ENCODE measurements at places on chromosomes 4 and X.

DNA sequence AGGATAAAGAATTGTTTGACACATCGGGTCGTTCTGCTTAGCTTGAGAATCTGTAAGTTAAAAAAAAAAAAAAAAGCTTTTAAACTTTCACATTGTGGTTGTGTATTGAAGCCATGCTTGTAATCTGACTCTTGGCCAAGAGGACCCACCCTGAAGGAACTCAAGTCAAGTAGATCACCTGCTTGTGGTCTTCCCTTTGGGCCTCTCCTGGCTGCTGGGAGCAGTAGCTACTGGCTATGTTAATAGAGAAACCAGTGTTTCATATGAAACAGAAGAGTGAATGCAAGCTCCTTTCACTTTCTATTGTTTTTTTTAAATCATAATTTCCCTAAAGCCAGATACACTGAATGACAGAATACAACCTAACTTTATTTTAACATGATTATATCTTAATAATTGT, 402.4 kb upstream of the NDST4 start:
- no peak for DNase-seq

GRCh38 chrX:11381464-11381863, 88.3 kb downstream of the AMELX start:
- DNase-seq, result no peak

DNA sequence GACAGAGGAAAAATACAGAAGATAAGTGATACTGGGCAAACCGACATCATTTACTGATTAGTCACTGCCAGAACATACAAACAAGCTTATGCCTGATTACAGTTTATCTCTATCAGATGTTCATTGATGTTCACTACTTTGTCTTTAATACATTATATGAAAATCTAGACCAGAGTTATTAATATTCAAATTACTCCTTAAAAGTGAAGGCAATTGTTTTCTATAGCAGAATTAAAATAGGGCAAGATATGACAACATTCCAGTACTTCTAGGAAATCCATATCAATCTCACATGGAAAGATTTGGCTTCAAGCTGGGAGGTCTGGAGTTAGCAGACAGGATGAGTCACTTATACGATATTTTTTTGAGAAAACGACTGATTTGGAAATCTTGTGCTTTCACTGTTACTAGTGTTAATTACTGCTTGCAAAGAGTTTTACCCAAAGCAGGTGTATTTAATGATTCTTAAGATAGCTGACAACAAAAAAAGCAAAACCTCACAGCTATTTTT, 31.8 kb downstream of the HPGD start:
- DNase-seq, result no peak

DNA sequence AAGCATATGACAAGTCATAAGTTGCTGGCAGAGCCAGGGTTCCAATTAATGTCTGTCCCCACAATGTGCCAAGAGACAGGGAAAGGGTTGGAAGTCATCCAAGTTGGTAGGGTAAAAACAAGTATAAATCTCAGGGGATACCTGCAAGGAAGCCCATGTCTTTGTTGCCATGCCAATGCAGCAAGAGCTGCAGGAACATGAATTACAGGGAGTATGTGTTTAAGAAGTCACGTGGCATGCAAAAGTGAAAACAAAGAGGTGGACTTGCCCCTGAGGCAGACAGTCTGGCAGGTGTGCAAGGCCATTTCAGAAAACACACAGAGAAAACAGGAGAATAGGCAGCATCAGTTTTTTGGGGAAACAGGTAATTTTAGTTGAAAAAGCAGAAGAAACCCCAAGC, 29.4 kb downstream of the C4orf51 start:
- DNase-seq, result no peak

DNA sequence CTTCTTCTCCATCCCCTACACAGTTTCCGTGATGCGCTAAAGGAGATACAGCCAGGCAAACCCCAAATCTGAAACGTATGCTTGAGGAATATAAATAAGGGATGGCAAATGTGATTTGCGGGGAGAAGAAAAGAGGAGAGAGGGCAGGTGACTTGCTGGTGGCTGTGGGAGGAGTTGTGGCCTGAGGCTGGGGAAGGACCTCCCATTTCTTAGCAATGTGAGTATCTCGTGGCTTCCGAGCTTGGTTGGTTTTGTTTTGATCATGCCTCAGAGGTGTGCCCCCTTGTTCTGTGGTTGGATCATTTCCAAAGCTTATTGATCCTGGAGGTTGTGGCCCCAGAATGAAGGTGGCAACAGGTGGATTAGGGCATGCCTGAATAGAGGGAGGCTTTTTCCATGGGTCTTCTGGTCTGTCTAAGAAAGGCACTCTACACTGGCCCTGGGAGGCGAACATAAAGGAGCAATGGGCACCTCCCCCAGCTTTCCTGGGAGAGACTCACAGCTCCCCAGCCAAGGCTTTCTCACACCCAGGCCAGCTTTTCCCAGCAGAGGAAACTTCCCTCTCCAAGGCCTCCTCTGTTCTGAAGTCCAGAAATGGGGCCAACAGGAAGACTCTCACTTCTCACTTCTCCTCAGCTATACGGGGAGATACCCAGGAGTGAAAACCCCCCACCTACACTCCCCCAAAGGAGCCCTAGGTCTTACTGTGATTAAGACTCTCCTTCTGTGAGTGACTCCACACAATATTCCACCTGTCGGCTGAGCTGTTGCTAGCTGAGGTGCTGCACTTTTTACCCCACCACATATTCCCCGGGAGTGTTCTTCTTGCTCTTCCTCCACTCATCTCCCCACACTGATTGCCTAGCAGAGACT, 40.0 kb downstream of the C4orf51 start:
- DNase-seq, result no peak

DNA sequence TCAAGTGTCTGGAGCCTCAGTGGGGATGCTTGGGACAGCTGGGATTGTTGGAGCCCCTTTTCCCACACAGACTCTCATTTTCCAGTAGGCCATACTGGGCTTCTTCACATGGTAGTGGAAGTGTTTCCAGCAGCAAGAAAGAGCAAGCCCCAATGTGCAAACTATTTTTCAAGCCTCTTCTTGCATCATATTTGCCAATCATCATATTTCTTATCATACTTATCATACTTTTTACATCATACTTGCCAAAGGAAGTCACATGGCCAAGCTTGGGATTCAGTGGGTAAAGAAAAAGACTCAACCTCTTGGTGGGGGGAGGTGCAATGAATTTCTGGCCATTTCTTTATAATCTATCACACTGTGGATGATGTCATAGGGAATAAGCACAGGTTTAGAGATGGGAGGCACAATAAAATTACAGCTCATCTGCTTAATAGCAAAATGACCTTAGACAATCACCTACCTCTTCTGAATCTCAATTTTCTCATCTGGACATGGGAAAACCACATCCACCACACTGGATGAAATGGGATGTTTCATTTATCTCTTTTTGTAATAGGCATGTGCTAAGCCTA, 174.2 kb downstream of the MID1IP1 start:
- DNase-seq, result no peak

GRCh38 chr4:176188654-176189053, 6.7 kb downstream of the SPATA4 start:
- no peak for DNase-seq

DNA sequence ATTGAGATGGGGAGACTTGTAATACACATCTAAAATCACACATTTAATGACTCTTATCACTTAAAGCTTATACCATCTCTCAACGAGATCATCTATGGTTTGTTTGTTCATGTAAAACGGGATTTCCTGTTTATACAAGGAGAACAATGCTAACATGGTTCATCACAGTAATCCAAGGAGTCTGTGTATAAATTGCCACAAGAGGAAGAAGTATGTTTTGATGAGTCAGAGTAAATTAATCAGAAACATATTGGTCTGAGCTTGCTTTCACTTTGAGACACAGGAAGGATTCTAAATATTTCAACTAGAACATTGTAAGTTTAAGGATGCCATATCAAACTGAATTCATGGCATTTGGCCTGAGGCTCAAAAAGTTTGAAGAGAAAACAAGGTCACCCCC, 594.1 kb downstream of the GLUD2 start:
- DNase-seq, result no peak

- DNase-seq, result no peak
Observed at GRCh38 chr4:109548655-109549054, 11.4 kb upstream of the MCUB start.

DNA sequence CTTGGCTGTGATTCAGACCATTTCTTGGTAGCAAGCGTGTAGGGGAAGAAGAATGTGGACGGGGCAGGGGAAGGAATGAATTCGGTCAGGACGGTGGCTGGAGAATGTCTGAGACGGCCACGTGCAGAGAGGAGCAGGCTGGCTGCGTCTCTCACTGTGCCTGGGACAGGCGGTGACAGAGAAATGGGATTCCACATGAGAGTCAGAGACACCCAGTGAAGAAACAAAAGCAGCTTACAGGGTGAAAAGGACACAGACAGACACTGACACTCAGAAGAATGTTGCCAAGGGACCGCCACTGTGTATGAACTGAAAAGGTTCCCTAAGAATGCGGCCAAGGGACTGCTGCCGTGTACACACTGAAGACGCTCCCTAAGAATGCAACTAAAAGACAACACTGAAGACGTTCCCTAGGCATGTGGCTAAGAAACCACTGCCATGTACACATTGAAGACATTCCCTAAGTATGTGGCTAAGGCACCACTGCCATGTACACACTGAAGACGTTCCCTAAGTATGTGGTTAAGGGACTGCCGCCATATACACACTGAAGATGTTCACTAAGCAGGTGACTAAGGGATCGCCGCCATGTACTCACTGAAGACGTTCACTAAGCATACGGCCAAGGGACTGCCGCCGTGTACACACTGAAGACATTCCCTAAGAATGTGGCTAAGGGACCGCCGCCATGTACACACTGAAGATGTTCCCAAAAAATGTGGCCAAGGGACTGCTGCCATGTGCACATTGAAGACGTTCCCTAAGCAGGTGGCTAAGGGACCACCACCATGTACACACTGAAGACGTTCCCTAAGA, 49.1 kb downstream of the DHRSX start:
- no peak for DNase-seq
